ENCODE measurements at places on chromosomes 11 and 22.

DNA sequence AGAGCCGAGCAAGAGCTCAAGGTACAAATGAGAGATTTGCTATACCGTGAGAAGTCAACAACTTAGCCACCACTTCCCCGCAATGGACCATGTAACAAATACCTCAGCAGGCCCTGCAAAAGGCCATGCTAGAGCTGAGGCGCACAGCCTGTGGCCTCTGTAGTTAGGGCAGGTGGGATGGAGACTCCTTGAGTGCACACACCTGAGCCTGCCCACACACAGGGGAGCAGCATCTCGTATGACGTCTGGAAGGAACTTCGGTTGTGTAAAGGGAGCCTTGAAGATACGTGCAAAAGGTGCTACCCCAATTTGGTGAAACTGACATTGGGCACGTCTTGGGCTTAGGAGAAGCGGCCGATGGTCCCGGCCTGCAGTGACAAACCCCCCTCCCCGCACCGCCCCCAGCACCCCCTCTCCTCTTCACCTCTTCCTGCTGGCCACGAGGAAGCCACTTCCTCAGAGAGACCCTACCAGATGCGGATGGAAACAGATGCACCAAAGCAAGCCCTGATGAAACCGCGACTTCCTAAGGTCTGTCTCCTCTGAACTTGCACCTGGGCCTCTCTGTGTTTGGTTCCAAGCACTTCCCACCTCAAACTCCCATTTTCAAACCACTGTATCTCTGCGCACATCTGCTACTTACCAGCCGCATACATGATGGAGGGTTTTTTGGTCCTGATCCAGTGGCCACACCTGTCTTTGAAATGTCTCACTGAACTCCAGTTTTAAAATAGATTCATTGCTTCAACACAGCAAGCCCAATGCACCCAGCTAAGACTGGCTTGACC is 10.6 kb downstream of the CDPF1 start:
- peak; percentile 8 for DNase-seq

- peak; percentile 58 for DNase-seq
Observed at GRCh38 chr22:29394931-29395581, 6.7 kb upstream of the AP1B1 start.

DNA sequence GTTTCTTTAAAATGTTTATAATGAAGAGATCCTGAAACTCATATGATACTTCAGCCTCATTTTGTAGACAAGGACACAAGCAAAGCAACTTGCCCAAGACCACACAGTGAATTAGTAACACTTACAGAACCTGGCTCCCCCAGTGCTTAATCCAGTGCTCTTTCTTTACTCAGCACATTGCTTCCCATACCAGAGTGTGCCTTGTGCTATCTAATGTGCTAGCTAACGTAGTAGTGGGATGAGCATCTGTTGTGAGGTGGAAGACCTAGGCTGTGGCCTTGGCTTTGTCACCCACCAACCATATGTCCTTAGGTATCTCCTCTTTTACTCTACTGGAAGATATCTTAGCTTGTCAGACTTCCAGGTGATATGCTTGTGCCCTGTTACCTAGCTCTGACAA is 5.1 kb downstream of the SPCS2 start:
- DNase-seq = no peak

- no peak for DNase-seq
Observed at GRCh38 chr11:44980533-44981427, 30.1 kb upstream of the TP53I11 start.

- DNase-seq = peak; percentile 36
Observed at GRCh38 chr11:123235117-123235655, 40.1 kb upstream of the CLMP start.

DNA sequence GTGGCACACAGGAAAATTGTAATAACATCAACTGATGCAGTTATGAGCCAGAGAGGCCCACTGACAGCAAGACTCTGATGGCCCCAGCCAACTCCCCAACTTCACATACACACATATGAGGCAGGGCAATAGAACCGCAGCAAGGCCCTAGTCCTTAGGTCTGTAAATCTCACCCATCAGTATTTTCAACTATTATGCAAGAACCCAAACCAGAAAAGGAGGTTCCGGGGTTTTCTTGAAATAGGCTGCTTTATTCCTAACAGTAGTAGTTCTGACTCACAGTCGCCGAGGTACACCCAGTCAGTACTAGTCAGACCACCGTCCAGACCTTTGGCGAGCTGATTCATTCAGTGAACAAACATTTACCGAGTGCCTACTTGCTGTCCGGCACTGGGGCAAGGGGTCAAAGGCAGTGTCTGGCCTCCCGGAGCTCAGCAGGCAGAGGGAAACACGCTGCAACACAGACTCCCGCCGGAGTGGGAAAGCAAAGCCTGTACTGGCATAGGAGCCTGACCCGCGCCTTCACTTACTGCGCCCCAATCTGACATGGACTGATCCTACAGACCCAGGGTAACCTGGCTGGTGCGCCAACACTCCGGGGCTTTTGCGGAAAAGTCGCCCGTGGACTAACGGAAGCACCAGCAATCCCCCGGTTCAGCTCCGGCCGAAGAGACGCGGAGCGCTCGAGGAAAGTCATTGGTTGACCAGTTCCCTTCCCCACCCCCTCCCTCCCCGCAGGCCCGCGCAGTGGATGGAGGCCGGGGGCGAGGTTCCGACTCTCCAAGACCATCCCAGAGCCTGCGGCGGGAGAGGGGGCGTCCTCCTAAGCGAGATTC is 1.3 kb downstream of the PLEKHA7 start:
- DNase-seq = no peak

- DNase-seq = no peak
Observed at GRCh38 chr11:43328482-43328881, 16.7 kb downstream of the API5 start.

- DNase-seq = no peak
Observed at GRCh38 chr11:12784445-12784844, 110.2 kb downstream of the TEAD1 start.

DNA sequence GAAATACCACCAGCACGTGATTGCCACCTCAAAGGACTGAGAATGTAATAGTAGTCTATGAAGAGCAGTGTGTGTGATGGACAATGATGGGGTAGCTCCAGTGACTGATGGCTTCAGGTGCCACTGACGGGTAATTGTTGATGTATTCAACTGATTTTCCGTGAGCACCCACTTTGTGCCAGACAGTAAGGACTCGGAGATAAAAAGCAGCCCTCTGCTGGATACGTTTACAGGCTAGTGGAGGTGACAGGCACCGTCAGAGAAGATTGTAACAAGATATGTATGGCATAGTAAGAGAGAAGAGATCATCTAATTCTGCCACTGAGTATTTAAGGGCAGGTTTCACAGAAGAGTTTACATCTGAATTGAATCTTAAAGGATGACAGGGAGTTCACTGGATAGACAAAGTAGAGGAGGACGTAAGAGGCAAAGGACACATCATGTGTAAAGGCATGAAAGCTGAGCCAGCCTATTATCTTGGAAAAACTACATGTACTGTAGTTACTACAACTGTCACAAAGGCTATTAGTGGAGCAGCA is 1.1 kb upstream of the ENTHD1 start:
- no peak for DNase-seq

DNA sequence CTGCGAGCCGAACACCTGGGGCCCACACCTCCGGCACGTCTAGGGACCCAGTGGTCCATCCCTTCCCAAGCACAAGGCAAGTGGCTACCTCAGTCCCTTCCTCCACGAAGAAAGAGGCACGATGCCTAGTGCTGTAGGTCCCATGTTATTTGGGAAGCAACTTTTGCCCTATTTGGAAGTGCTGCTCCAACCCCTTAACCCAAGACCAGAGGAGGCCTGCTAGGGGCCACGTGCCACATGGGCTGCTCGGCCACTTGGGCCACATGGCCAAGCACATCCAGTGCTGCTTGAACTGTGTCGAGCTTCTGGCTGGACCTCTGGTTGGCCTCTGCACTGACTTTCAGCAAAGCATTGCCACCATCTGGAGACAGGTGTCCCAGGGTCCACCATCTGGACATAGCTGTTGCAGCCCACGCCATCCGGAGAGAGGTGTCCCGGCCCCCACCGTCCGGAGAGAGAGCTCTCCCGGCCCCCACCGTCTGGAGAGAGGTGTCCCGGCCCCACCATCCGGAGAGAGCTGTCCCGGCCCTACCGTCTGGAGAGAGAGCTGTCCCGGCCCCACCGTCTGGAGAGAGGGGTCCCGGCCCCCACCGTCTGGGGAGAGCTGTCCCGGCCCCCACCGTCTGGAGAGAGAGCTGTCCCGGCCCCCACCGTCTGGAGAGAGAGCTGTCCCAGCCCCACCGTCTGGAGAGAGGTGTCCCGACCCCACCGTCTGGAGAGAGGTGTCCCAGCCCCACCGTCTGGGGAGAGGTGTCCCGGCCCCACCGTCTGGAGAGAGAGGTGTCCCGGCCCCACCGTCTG is 6.5 kb upstream of the B4GALNT4 start:
- DNase-seq = no peak

- DNase-seq = no peak
Observed at GRCh38 chr22:48899523-48900326, 927.9 kb downstream of the BRD1 start.

- no peak for DNase-seq
Observed at GRCh38 chr22:30781271-30781875, 86.7 kb downstream of the OSBP2 start.
